ENCODE measurements at places on chromosomes 3 and 15.

DNA sequence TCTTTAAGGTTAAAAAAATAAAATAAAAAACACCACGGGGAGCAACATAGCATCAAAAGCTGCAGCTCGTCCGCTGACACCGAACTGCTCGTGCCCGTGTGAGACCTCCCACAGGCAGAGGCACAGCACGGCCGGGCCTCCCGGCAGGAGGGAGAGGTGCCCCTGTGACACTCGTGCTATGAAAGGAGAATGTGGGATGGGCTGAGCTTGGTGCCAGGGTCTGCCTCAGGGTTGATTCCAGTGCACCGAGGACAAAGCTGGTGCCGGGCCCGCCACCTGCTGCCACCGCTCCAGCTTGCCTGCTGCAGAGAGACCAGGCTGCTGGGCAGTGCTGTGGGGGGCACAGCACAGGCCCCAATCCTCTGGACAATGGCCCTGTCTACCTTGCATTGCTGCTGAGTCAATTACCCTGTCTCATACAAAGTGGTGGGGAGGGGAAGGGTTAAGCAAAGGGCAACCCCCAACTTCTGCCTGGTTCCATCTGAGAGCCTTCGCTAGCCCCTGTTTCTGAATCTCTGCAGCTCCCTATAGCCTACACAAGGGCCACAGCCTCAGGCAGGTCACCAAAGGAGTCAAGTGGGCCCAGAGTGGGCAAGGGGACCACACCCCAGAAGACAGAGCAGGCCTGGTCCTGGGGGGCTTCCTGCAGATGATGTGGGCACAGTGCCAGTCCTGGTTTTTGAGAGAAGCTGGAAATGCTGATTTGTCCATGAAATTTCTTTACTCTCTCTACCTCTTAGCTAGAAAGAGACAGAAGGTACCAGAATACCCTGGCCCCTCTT lies 74.0 kb upstream of the SNRPA1 start:
- no peaks in the 10 kb centered on the region for H3K27me3 ChIP-seq
- H3K4me3 ChIP-seq, result no peak overlapping the region
- H3K27ac ChIP-seq, result no peak overlapping the region
- no peaks in the 10 kb centered on the region for H3K36me3 ChIP-seq
- DNase-seq, result no peak

GRCh38 chr3:170203457-170203856 lies 18.8 kb upstream of the PRKCI start:
- no peak overlapping the region for H3K27ac ChIP-seq
- no peaks in the 10 kb centered on the region for H3K27me3 ChIP-seq
- no peak overlapping the region for H3K4me3 ChIP-seq
- H3K4me1 ChIP-seq, result no peaks in the 10 kb centered on the region
- no peak for DNase-seq

DNA sequence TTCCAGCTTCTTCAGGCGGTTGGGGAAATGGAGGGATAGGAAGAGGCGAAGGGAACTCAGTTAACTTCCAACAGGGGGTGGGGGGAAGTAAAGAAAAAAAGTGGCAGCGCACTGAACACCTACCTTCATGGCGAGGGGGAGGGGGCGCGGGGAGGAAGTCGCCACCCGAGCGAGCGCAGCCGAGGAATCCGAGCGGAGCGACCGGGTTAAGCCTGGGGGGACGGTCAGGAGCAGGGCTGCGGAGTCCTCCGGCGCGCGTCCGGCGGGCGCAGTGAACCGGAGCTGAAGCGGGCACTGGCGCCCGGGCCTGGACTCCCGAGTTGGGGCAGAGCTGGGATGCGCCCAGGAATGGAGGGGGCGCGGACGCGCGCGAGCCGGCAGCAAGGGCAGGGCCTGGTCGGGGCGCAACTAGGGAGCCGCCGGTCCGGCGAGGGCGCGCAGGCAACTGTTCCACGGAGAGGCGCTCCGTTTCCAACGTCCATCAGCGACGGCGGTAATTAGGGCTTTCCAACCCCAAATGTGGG lies at the start of gene WNT5A:
WNT5A (minus strand) TSS at position 450 of the 524 bp plus-strand sequence; CDS start at position 129, 321 bp downstream.
- H3K4me3 ChIP-seq, result peak within 1 kb of the TSS; percentile 65
- DNase-seq, result no peak
- H3K27ac ChIP-seq, result no peak within 1 kb of the TSS
- peaks cover 5% of the 10 kb centered on the region for H3K27me3 ChIP-seq
- H3K36me3 ChIP-seq, result no peaks in the 10 kb centered on the region
- peaks cover 7% of the 10 kb centered on the region for H3K4me1 ChIP-seq

- no peaks in the 10 kb centered on the region for H3K36me3 ChIP-seq
- DNase-seq, result no peak
- no peaks in the 10 kb centered on the region for H3K4me1 ChIP-seq
- H3K27ac ChIP-seq, result no peak overlapping the region
Measured at GRCh38 chr3:189849262-189849661, 218.1 kb downstream of the TP63 start.

GRCh38 chr15:79967298-79968182 lies 3.5 kb downstream of the BCL2A1 start:
- DNase-seq, result no peak
- no peaks in the 10 kb centered on the region for H3K4me1 ChIP-seq
- no peaks in the 10 kb centered on the region for H3K36me3 ChIP-seq

GRCh38 chr3:172210355-172210754 lies 171.0 kb downstream of the FNDC3B start:
- H3K36me3 ChIP-seq, result no peaks in the 10 kb centered on the region
- peak overlapping the region; percentile 95 for H3K27ac ChIP-seq
- peak; percentile 17 for DNase-seq
- H3K27me3 ChIP-seq, result no peaks in the 10 kb centered on the region

- H3K27me3 ChIP-seq, result no peaks in the 10 kb centered on the region
- no peak for DNase-seq
- H3K36me3 ChIP-seq, result no peaks in the 10 kb centered on the region
- no peak overlapping the region for H3K27ac ChIP-seq
Measured at GRCh38 chr3:117763561-117763960, 1054.0 kb downstream of the TUSC7 start.

DNA sequence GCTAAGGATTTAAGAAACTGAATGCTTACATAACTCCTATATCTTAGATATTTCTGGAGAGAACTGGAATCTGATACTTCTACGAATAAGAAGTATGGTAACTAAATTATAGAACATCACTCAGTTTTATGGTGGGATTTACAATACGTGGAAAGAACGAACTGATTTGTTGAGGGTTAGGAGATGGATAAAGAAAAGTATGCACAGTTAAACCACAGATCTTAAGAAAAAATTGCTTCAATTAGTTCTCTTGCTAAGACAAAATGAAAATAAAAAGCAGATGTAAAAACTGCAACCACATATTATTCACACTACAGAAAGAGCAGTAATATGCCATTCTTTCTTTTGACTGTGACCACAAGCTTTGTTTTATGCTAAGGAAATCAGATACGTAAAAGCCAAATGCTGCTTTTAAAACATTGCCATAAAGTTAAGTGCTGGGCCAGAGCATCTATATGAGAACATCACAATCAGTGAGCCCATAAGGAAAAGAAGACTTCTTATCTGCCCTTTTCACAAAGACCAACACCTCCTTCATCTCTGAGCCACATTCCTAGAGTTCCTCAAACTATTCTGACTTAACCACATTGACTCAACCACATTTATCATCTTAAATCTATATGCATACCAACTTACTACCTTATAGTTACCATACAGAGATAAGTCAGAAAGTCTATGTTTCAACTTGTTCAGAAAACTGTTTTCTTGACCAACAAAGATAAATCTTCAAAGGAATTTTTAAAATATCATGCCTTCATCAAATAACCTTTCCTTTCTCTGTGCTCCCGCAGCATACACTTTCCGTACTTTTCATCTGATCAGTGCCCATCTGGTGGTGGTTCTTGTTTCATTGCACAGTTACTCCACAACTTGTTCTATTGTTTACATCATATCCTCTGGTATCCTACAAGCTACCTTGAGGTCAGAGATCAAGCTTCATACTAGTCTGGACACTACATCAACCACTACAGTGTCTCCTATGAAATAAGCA lies 61.7 kb downstream of the FSIP1 start:
- no peaks in the 10 kb centered on the region for H3K27me3 ChIP-seq
- H3K36me3 ChIP-seq, result no peaks in the 10 kb centered on the region
- no peak for DNase-seq
- no peaks in the 10 kb centered on the region for H3K4me1 ChIP-seq

DNA sequence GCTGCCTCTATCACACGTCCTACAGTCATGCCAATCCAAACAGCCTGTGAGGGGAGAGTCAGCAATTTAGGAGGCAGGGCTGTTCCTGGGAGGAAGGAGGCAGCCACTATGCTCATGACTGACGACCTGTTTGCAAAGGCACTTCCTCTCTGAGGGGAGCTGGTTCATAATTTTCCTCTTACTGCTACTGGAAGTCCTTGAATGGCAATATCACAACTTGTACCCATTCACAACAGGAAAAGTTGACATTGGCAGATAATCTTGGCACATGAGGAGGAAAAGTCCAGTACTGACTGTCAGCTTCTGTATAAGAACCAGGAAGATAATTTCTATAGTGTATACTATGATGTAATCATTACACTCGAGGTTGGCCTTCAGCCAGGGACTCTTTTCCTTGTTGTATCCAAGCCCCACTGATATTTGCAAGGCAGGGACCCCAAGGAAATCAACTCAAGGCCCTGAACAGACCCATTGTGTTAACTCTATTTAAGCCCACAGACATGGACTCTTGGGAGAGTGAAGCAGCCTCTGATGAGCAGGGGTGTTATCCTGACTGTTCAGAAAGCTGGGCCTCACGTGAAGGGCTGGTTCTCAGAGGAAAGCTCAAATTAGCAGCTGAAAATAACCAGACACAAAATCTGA lies 267.3 kb upstream of the ADAMTS9 start:
- H3K4me1 ChIP-seq, result peaks cover 9% of the 10 kb centered on the region
- no peaks in the 10 kb centered on the region for H3K36me3 ChIP-seq
- no peak overlapping the region for H3K4me3 ChIP-seq
- no peak for DNase-seq
- H3K27ac ChIP-seq, result peak overlapping the region; percentile 66
- no peaks in the 10 kb centered on the region for H3K27me3 ChIP-seq

DNA sequence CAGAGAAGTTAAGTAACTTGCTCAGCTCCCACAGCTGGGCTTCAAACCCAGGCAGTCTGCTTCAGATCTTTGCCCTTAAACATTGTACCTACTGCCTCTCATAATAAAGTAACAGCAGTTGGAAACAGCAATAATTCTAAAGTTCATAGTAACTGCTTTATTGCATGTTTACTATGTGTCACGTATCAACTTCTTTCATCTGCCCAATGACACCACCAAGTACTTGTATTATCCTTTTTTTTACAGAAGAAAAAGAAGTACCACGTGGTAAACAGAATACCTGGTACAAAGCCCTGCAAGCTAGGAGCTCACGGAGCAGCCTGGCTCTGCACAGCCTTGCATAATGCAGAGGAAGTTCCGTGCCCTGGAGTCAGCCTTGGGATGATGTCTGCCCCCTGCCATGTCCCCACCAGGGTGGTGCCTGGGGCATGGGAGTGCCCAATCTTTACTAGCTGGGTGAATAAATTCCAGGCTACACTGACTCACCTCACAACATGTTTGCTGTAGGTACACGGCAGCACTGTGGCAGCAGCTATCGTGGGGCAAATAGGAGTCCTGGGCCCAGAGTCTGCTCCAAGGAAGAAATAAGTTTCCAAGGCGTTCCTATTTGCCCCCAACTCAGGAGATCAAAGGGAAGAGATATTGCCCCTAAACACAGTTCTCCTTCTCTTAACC lies 77.2 kb downstream of the LDHAL6B start:
- H3K27me3 ChIP-seq, result no peaks in the 10 kb centered on the region
- DNase-seq, result no peak
- H3K4me1 ChIP-seq, result peaks cover 10% of the 10 kb centered on the region
- no peaks in the 10 kb centered on the region for H3K36me3 ChIP-seq
- no peak overlapping the region for H3K4me3 ChIP-seq

DNA sequence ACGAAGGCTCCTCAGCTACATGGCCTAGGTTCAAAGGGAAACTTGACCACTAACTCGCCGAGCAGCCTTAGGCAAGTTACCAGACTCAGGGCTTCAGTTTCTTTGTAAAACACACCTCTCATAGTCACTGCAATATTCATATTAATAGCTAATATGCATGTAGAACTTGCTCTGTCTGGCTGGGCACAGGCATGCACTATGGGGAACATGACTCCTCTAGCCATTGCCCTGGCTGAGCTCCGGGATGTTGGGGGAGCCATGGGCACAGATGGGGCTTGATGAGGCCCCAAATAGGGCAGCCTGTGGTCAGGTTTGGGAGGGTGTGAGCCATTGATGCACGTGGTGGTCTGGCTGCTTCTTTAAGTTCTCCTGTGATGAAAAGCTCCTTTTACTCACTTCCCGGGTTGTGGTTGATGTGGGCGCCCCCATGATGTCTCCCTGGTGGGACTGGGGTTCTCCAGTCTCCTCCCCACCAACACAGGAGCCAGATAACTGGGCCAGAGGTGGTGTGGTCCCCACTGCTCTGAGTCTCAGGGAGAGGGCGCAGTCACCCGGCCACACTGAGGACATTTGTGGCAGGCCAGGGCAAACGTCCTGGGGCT lies 29.4 kb upstream of the DUSP7 start:
- DNase-seq, result no peak
- H3K4me1 ChIP-seq, result peaks cover 19% of the 10 kb centered on the region
- no peaks in the 10 kb centered on the region for H3K27me3 ChIP-seq
- no peak overlapping the region for H3K4me3 ChIP-seq
- H3K27ac ChIP-seq, result no peak overlapping the region

- no peak overlapping the region for H3K27ac ChIP-seq
- H3K4me3 ChIP-seq, result no peak overlapping the region
- H3K4me1 ChIP-seq, result peaks cover 1% of the 10 kb centered on the region
- no peak for DNase-seq
Measured at GRCh38 chr15:58434334-58434875, 2.6 kb downstream of the LIPC start.

- no peaks in the 10 kb centered on the region for H3K27me3 ChIP-seq
- H3K4me3 ChIP-seq, result no peak overlapping the region
- peaks cover 16% of the 10 kb centered on the region for H3K4me1 ChIP-seq
Measured at GRCh38 chr15:40768521-40769273, 1.1 kb upstream of the C15orf62 start.

DNA sequence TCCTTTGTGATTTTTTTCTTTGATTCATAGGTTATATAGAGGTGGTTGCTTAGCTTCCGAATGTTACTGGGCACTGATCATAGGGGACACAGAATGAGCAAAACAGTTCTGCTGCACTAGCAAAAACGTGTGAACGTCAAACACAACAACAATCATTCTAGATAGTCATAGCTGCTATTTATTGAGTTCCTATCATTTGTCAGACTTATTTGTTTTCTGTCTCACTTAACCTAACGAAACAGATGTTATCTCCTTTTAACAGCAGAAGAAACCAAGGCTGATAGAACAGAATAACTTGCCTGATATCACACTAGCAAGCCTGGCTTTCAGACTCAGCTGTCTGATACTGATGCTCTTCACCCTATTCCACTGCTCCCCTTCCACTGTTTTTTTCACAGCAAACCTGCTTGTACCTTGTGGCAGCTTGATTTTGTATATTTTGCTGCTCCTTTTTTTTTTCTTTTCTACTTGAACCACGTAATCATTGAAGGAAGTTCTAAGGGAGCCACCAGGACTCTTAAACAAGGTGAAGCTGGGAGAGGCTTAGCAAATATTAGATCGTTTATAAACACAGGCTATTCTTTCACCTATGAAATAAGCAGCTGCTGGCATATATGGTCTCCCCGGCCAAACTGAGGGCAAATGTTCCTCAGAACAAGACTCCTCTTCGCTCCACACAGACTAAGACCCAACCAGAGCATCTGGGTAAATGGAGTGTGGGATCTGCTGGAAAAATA lies 78.8 kb downstream of the MCF2L2 start:
- DNase-seq, result no peak
- no peaks in the 10 kb centered on the region for H3K4me1 ChIP-seq
- no peak overlapping the region for H3K27ac ChIP-seq
- H3K27me3 ChIP-seq, result no peaks in the 10 kb centered on the region
- H3K4me3 ChIP-seq, result no peak overlapping the region

- H3K4me1 ChIP-seq, result peaks cover 3% of the 10 kb centered on the region
- H3K36me3 ChIP-seq, result peaks cover 21% of the 10 kb centered on the region
- H3K27ac ChIP-seq, result no peak overlapping the region
- H3K27me3 ChIP-seq, result no peaks in the 10 kb centered on the region
- no peak overlapping the region for H3K4me3 ChIP-seq
Measured at GRCh38 chr3:57583544-57583943, 13.6 kb downstream of the ARF4 start.

Measured in ascending aorta (tissue), 2 donors.